Hair follicular keratinocyte (primary cell): ENCODE measurements at places on chromosomes 7 and 10. TPM values are rescaled to one million over a fixed set of nuclear protein-coding genes. Genes with fewer than 3 reads are reported as not detected.

Gene SPOCK2
- total RNA-seq: 0.38 and 1.2 TPM in 2 replicates

Gene SEMA3C
- total RNA-seq: 111 and 250 TPM in 2 replicates

Gene BHLHA15
- 1.2 and 3.3 TPM in 2 replicates for total RNA-seq

Gene GIMAP6
- total RNA-seq: not detected in 2 replicates

Gene NXPH1
- total RNA-seq: not detected in 2 replicates

Gene VWA2
- 2.4 and 2.7 TPM in 2 replicates for total RNA-seq

Gene GPRIN2
- total RNA-seq: 0.11 and 0.55 TPM in 2 replicates

Gene PON3
- total RNA-seq: 3.2 and 4.7 TPM in 2 replicates

Gene NUP42
- 19.0 and 39.1 TPM in 2 replicates for total RNA-seq

Gene OR13A1
- total RNA-seq: not detected in 2 replicates

Gene MYL10
- total RNA-seq: not detected in 2 replicates

Gene LIPF
- total RNA-seq: not detected in 2 replicates

Gene ENTPD1
- total RNA-seq: not detected in 2 replicates

Gene TMEM229A
- total RNA-seq: not detected in 2 replicates

Gene ZNF680
- 4.1 and 4.5 TPM in 2 replicates for total RNA-seq

Gene CPED1
- 0.08 and 0.23 TPM in 2 replicates for total RNA-seq

Gene SLC16A9
- 7.8 and 8.4 TPM in 2 replicates for total RNA-seq

Gene FBXO24
- 0.65 and 0.70 TPM in 2 replicates for total RNA-seq

Gene SCART1
- 0.30 and 0.31 TPM in 2 replicates for total RNA-seq

Gene PRR15
- total RNA-seq: 2.7 and 6.3 TPM in 2 replicates

Gene CYP3A5
- 0.53 and 2.3 TPM in 2 replicates for total RNA-seq

Gene CTAGE6
- total RNA-seq: not detected in 2 replicates

Gene SSC4D
- total RNA-seq: 0.87 and 4.1 TPM in 2 replicates
